RCC 7860 (cell line): ENCODE measurements at places on chromosomes 1 and 21.

GRCh38 chr21:19368944-19369343 lies 965.4 kb upstream of the TMPRSS15 start:
- DNase-seq: no peak

- DNase-seq: no peak
These were observed 21.3 kb upstream of the KCNQ4 start for GRCh38 chr1:40762144-40762923.

GRCh38 chr1:67792103-67792502 lies 41.2 kb downstream of the GNG12 start:
- DNase-seq: no peak

DNA sequence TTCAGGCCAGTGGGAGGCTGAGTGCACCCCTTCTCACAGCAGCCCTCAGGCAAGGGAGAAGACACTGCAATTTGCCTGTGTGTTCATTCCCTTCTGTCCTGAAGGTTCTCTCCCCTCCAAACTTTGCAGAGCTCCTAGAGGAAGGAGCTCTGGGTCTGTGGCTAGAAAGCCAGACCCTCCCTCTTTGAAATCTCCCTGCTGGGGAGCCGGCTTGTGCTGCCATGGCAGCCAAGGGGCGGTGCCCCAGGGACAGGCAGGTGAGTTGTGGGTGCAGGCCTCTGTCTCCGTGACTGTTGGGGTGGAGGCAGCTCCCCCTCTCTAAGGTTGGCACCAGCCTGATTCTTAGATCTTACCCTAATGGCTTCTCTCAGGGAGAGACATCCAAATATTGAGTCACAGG lies 53.0 kb downstream of the OLFML2B start:
- no peak for DNase-seq

DNA sequence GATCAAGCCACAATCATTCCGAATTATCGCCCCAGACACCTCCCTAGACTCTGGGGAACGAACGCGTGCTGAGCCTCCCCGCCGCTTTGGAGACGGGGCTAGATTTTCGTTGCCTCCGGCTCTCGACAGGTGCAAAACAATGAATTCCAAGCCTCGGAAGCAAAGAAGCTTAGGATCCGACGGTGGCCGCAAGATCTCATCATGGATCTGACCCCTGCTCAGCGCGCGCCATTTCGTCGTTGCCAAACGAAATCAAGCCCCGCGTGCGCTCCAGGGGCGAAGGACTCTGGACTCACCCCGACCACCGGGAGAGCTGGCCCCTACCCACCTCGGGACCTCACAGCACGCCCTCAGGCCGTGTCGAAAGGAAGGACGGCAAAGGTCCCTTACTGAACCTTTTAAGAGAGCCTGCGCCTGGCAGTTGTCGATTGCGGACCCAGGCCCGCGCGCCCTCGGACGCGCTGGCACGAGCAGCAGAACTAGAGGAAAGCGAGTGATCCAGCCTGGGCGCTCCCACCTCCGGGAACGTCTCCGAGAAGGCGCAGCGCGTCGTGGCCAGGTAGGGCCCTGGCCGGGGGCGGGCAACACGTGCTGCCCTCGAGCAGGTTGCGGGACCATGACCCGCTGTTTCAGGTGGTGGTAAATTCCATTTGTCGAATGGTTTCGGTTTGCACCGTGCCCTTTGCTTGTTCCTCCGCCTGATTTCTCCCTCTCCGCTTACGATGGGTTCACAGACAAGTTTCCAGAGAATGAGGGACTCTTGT lies 1.6 kb upstream of the RUNX3 start:
- DNase-seq: no peak

- no peak for DNase-seq
These were observed 53.1 kb downstream of the NMNAT2 start for GRCh38 chr1:183365093-183365492.

- DNase-seq: no peak
These were observed 738 bp upstream of the TRIM11 start for GRCh38 chr1:228407106-228408040.

DNA sequence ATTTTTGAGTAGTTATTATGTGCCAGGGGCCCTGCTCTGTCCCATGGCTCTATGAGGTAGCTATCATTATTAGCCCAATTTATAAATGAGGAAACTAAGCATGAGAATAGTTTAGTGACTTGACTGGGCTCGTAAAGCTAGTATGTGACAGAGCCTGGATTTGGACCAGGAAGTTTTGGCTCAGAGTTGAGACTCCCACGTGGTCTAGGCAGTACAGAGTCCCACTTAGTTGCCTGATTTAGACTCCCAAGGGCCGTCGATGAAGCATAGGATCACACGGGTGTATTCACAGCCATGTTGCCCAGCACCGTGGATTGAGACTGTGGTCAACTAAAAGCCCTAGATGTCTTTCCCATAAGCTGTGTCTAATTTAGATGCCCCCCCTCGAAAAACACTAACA lies 81.7 kb downstream of the DDX20 start:
- DNase-seq: no peak

GRCh38 chr1:115826628-115827027 lies 14.3 kb downstream of the NHLH2 start:
- no peak for DNase-seq

DNA sequence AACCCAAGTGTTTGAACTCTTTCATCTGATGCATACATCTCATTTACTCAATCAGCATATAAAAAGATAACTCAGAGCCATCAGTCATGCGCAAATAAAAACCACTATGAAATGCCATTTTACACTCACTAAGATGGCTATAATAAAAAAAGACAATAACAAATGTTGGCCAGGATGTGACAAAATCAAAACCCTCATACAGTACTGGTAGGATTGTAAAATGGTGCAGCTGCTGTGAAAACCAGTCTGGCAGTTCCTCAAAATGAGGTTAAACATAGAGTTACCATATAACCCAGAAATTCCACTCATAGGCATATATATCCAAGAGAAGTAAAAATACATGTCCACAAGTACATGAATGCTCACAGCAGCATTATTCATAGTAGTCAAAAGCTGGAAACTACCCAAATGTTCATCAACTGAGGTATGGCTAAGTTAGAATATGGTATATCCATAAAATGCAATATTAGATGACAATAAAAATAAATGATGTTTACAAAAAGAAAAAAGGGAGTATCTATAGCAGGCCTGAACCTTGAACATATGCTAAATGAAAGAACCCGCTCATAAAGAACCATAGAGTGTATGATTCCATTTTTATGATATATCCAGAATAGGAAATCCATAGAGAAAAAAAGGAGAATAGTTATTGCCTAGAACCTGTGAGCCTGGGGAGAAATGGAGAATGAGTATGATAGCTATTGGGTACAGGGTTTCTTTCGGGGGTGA lies 265.1 kb downstream of the SIPA1L2 start:
- DNase-seq: no peak

- no peak for DNase-seq
These were observed 5.6 kb downstream of the SLC5A9 start for GRCh38 chr1:48228156-48228555.

DNA sequence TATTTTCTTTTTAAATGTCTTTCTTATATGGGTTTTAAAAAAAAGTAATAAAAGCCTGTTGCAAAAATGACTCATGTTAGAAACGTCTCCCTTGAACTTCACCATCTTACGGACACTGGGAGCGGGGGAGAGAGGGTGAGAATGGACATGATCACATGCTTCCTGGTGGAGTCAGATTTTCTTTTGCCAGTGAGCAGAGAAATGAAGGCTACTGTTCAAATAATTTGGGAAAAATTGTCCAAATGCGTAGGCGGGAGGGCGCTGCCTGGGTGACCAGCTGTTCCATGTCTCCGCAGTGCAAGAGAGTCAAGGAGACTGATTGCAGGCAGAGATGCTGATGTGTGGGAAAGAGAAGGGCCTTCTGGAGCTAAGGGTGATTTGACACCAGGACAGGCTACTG lies 23.1 kb downstream of the EIF2D start:
- DNase-seq: peak; percentile 80

GRCh38 chr1:202952818-202953217 lies 5.3 kb downstream of the ADIPOR1 start:
- DNase-seq: no peak

- no peak for DNase-seq
These were observed 94.3 kb downstream of the JAK1 start for GRCh38 chr1:64872067-64872466.

GRCh38 chr1:181131255-181131941 lies 42.9 kb downstream of the IER5 start:
- DNase-seq: no peak

- DNase-seq: no peak
These were observed at the start of gene ARL8A for GRCh38 chr1:202144402-202145067. Gene ARL8A (minus strand): TSS chr1:202144737. CDS start chr1:202144572, 165 bp downstream.

DNA sequence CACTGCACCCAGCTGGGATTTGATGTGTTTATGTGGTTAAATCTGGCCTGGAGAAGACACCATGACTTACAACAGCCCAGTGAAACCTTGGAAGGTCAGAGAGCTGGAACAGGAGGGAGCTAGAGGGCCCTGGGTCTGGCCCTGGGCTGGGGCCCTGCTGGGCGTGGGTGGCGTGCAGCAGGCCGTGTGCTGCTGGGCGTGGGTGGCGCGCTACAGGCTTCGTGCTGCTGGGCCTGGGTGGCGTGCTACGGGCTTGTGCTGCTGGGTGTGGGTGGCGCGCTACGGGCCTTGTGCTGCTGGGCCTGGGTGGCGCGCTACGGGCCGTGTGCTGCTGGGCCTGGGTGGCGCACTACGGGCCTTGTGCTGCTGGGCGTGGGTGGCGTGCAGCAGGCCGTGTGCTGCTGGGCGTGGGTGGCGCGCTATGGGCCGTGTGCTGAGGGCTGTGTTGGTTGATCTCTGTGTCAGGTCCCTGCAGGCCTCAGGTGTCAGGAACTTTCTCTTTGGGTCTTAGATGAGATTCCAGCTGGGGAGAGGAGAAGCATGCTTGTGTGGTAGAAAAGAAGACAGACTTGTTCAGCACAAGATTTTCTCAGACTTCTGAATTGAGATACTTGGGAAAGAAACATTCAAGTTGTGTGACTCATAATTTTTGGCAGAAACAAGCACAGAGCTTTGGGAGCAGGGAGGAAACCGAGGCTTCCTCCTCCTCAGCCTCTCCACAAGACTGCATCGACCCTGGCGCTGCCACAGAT lies 66.0 kb downstream of the COL18A1 start:
- peak; percentile 52 for DNase-seq

DNA sequence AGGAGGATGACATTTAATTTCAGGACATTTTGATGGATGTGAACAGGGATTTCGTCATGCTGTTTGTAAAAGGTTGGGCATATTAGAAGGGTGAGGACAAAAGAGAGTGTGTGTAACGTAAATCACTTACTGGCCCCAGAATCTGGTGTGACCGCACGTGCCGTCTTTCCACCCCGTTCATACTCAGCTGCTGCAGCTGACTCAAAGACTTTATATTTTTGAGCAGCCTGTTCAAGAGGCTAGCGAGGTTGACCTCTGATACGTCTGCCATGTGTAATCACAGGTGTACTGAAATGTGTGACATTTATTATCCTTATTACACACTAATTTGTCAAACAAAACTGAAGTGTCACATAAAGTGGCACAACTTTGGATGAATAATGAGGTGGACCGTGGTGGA lies 66.5 kb upstream of the ERRFI1 start:
- DNase-seq: no peak

GRCh38 chr1:114695430-114696058 lies at the start of gene AMPD1:
Gene AMPD1 (minus strand): TSS chr1:114695546. CDS start chr1:114695471, 75 bp downstream.
- no peak for DNase-seq

DNA sequence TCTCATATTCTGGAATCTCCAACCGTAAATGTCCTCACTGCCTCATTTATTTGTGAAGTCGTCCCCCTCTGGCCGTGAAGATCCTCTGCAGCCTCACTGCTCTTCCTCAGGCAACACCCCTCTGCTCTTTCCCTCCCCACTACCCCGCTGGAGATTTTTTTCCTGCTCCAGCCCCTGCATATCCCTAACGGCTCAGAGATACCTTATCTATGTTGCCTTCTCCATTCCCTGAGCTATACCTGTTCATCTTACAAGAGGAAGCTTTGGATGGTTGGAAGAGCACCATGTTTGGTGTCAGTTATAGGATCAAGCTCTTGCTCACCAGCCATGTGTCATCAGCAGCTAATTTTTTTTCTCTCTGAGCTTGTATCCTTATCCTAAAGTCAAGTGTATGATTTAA lies 26.4 kb downstream of the LRRC8B start:
- DNase-seq: no peak

- DNase-seq: no peak
These were observed 956 bp upstream of the SCAF4 start for GRCh38 chr21:31732597-31733550.

DNA sequence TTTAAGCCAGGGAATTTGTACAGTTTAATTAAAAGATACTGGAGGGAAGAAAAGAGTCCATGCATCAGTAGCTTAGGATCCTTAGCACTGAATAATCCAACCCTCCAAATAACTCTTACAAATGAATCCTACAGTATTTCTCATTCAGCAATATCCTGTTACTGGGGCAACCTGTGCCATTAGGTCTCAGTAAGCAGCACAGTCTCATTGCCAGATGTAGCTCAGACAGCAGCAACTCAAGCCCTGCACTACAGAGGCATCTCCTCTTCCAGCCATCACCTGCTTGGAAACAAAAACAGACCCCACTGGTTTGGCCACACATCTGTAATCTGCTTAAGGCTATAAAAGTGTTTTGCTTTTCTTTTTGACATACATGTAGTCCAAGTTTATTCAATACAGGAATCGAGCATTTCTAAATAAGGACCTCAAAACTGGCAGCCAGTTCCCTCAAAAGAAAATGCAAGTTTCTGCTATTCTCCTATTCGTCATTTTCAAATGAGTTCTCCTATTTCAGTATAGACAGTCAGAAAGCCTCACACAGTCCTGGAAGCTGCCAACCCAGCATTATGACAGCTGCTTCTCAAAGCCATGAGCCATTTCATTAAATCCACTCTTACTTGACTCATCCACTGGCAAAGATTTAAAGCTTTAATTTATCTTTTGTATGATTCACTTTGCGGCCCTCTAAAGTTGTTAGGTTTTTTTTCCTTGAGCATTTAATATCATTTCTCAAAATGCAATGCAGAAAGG lies 129.0 kb downstream of the APP start:
- DNase-seq: no peak

- DNase-seq: no peak
These were observed 2.6 kb downstream of the STXBP3 start for GRCh38 chr1:108749081-108749480.
